ENCODE measurements at places on chromosomes 3 and 15.
A peak's percentile ranks its signal among the peaks of the same experiment; 100 is the strongest.

- DNase-seq = no peak
Observed at GRCh38 chr3:37221407-37221806, 47.0 kb upstream of the LRRFIP2 start.

DNA sequence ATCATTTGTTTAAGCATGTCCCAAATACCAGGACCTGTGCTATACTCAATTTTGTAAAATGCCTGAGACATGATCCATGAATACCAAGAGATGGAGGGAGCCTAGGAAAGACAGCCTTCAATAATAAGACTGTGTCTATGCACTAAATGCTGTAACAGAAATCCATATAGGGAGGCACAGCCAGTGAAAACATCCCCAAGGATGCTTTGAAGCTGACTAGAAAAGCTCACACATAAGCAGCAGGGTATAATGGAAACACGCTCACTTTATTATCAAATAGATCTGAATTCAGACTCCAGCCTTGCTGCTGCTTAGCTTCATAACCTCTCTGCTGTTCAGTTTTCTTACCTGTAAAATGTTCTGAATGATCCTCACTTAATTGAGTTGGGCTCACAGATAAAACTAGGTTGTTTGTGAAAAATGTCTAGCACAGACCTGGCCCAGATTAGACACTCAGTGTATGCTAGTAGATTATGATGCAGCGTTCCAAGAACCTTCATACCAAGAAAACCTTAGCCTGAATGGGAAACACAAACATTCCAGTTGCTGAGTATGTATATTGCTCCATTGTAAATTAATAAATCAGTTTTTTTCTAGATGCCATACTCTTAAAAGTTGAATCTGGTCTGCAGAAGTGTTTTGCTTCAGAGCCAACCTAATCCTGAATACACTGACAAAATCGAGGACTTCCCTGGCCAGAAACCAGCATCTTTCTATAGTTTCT is 3.8 kb upstream of the LARP6 start:
- no peak for DNase-seq

DNA sequence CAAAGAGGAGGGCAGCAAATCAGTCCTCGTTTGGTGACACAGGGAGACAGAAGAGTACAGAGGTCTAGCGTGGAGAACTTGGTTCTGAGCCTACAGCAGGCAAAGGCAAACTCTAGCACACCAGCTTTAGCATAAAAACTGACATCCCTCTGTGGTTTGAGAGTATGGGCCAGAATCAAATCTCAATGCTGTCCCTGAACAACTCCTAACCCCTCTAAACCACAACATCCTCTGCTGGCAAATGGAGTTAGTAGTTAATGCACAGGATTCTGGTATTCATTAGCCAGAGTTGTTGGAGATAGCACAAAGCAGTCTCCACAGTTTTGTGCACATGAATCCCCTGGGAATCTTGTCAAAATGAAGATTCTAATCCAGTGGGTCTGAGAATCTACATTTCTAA is 315.8 kb downstream of the NTRK3 start:
- no peak for DNase-seq

DNA sequence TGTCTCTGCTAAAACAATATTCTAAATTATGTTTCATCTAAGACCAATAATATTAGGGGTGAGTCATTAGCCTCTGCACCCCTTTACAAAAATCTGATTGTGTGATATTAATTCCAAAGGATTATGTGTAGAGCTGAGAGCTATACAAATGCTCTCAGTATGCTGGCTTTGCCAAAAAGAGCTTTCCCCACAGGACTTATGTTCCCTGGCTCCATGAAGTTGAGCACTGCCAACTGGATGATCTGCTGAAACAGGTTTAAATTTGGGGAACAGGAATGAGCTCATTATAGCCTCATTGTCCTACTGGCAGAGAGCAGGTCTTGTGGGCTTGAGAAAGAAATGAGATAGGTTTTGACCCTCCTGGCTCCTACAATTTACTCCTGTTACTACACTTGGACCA is 347.8 kb upstream of the LMCD1 start:
- no peak for DNase-seq

DNA sequence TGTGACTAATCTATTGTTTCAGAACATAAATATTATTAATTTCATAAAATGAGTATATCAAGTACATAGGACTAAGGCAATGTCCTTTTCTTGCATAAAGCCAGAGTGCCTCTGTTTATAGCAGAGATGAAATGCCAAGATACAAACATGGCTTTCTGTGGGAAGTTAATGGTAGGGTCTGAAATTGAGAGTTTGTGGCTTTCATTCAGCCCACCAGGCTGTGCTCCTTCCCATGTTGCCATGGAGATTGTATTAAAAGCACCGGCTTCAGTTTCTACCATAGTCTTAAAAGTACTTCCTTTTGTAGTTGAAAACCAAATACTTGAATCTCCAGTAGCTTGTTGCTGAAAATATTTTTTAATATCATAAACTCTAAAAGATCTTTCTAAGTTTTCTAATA is 114.0 kb downstream of the LRRC28 start:
- DNase-seq = no peak

- no peak for DNase-seq
Observed at GRCh38 chr3:58857402-58857801, 190.8 kb upstream of the FAM3D start.

DNA sequence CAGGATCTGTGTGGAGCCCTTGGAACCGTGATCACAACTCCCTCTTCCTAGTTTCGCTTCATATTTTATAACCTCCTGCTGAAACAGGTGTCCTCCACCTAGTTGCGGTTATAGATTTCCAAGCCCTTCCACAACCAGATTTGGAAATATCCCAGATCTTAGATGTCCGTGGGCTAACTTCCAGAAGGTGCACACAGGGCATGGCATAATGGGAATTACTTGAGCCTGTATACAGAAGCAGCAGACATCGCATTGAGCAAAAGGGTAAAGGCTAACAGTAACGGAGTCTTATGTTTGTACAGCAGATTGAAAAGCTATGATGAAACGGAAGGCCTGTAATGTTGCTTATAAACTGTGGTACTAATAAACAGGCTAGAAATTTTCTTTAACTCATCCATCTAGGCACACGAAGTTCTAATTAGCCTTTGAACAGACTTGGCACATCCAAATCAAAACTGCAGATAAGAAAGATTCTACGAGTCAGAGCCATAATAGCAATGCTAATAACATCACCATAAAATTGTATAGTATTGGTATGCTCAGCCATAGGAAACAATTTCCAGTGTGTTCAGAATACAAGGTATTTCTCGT is 1.2 kb upstream of the USF3 start:
- no peak for DNase-seq

DNA sequence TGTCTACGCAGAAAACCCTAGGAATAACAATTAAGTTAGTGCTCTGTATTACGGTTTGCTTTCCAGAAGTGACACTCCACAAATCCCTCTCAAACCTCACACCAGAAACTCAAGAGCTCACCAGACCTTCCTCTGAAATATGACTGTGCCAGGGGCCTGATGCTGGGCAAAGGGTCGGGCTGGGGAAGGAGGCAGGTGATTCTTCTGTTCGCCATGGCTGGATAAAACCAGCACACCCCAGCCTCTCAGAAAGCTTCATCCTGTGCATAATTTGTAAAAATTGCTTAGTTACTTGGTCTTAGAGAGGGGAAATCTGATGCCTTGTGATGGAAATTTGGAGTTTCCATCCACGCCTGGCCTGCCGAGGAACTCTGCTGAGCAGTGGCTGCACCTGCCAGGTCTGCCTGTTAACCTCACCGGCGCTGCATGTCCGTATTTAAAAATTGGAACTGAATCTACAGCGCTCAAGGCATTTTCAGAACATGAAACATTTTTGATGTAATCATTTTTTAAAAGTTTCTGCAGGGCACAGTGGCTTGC is 22.7 kb upstream of the ATP1B3 start:
- DNase-seq = no peak

DNA sequence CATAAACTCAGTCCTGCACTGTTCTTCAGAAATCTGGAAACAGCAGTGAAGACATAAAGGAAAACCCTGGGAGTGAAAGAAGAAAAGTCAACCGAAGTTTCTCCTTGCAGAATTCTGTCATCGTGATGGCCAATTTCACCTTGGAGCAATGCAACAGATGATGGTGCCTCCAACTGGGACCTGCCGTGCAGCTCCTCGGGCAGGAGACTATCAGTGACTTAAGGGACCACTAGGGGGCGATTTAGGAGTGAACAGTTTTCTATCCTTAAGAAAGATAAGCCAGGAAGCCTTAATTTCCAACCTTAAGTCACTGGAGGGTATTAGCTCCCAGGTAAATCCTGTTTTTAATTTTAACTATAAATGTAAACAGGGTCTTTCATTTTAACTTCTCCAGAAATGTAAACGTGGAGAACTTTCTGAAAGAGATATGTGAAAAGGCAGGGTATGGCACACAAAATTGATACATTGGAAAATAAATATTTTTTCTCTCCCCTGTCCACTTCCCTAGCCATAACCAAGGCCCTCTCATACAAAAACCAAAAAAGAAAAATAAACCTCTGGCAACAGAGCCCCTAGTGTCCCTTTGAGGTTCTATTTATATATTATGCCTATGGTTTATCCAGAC is 116.3 kb downstream of the PDZRN3 start:
- peak; percentile 24 for DNase-seq

DNA sequence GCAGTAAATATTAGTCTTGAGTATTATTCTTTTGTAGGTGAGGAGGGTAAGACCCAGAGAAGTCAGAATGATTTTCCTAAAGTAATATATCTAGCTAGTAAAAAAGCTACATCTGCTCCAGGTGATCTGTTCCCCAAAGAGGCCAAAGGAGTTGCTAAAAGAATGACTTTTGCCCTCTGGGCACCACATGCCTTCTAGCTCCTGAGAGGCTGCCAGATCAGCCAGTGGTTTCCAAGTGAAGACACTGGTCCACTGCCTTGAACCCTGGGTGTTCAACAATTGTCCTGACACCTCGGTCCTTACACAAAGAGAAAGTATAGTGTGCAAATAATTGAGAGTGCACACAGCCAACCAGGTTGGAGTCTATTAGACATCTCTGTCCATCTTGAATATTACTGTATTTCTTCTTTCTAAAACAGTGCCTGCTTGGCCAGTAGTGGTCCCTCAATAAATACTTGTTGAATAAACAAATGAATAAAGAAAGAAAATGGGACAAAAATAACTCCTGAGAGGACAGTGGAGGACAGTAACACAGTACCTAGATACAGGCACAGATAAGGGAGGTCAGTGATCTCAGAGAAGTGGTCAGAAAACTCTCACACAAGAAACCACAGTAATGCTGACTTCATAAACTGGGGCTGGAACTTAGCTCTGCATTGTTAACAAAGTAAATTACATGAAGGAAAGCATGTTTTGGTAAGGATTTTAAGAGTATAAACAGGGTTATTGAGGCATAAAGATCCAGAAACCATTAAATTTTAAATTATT is 56.6 kb upstream of the CSTA start:
- no peak for DNase-seq

- peak; percentile 41 for DNase-seq
Observed at GRCh38 chr3:18556503-18557135, 131.5 kb upstream of the SATB1 start.

DNA sequence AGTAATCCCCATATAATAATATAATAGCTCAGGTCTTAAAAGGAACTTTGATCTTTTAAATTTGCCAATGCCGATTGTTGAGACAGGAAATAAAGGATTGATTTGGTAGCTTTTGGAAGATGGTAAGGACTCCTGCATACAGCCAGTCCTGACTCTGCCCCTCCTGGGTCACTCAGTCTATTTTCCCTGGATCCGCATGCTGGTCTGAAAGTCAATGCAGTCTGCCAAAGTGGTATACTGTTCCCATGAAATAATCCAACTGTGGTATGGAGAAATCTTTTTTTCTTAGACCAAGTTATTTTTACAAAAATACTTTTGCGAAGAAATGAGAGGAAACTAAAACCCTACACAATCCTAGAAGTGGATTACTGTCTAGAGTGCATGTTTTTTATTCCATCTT is 191.1 kb downstream of the TIGIT start:
- no peak for DNase-seq

DNA sequence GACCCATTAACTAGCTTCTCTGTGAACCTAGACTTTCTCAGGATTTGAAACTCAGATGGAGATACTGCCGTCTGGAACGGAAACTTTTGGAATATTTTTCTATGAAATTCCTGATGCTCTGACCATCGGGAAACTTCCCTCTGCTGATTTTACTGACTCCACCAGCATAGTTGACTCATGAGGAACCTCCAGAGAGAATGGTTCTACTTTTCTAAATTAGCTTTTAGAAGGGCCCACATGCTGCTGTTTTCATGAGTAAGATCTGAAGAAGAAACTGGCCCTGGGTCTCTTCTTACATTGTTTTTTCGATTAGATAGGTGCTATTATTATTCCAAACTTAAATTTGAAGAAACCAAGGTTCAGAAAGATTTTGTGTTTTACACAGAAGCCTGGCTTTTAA is 326.3 kb upstream of the NR2E3 start:
- DNase-seq = no peak

- DNase-seq = no peak
Observed at GRCh38 chr3:45642731-45643152, 46.5 kb upstream of the SACM1L start.

- no peak for DNase-seq
Observed at GRCh38 chr15:99350408-99350807, 99.1 kb downstream of the LRRC28 start.
